GM23338 (cell line): ENCODE measurements at places on chromosomes 16 and 17.

GRCh38 chr17:32100971-32101631 lies 41.2 kb upstream of the RHOT1 start:
- DNase-seq: no peak

- DNase-seq: no peak
These were observed 34.1 kb downstream of the FAM20A start for GRCh38 chr17:68567035-68567434.

- peak; percentile 85 for DNase-seq
These were observed 290 bp downstream of the TLCD1 start for GRCh38 chr17:28725660-28726225.

GRCh38 chr16:62969711-62970318 lies 933.6 kb upstream of the CDH8 start:
- no peak for DNase-seq

- no peak for DNase-seq
These were observed 125.9 kb upstream of the HS3ST3A1 start for GRCh38 chr17:13727441-13728171.

DNA sequence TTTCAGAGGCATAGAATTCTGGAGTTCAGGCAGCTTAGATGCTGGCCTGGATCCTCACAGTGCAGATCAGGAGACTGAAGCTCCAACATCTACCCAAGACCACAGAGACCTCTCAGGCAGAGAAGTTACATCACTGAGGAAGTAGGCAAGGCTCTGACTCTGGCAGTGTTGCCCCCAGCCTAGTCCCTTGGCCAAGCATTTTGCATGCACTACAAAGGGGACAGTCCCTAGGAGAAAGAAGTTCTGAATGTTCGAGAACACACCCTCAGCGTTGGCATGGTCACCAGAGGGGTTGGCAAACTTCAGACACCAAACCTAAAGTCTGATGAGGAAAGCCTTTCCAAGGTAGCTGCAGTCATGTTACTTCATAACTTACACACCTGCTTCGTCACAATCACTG lies 2.5 kb downstream of the RANBP10 start:
- DNase-seq: no peak

GRCh38 chr17:50908860-50909764 lies 43.0 kb upstream of the TOB1 start:
- DNase-seq: peak; percentile 76

DNA sequence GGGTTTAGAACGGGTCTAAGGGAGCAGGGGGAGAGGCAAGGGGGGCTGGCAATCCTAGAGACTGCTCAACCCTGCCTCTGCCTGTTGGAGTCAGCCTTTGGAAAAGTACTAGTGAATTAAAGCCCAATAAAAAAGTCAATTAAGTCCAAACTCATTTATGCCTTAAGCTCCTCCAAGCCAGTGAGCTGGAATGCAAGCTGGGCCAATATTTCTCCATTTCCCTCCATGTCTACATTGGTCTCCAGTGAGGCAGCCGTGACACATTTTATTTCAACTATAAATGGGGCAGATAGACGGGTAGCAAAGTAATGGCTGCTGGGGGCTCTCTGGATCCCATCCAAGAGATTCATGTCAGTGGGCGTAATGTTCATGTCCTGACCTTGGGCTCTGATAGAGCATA lies 144.0 kb downstream of the SPACA3 start:
- DNase-seq: no peak

DNA sequence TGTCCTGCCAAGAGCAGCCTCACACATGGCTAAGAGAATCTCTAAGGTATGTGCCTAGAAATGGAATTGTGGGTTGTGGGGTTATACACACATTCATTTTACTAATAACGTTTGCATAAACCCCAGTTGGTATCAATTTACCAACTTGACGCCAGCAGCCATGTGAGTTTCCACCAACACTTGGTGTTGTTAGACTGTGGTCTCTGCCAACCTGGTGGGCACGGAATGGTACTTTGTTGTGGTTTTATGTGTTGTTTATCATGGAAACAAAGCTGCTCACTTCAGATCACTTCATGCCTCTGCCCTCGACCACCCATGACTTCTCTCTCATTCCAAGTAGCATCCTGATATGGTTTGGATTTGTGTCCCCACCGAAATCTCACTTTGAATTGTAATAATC lies 152.0 kb upstream of the CDC42EP4 start:
- DNase-seq: no peak

DNA sequence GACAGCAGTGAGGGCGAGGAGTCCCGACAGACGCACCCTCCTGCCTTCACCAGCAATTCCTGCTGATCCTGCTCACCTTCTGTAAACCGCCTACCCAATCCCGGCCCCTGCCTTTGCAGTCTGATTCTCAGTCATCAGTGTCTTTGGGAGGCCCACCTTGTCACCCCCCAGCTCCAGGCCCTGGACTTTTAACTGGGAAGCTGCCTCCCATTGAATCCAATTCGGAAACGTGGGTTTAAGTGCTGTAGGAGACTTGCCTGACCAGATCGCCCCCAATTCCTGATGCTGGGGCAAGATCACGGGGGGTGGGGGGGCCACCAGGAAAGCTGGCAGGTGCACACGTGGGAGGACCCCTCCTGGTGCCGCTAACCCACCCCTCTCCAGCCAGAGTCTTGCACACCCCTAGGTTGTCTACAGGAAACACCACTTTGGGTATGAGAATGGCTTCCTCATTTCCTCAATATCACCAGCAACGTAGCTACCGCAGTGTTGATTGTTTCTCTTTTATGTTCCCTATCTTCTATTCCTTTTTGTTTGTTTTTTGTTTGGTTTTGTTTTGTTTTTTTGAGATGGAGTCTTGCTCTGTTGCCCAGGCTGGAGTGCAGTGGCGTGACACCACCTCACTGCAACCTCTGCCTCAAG lies 46.6 kb upstream of the CMIP start:
- DNase-seq: no peak

- DNase-seq: no peak
These were observed 744 bp upstream of the METRNL start for GRCh38 chr17:83078378-83079351.

- no peak for DNase-seq
These were observed 31.0 kb downstream of the NAGPA start for GRCh38 chr16:5002699-5003143.

GRCh38 chr16:29700253-29700987 lies 21.4 kb downstream of the QPRT start:
- peak; percentile 93 for DNase-seq
